ENCODE measurements at places on chromosomes 3 and 15.

- no peak for DNase-seq
Observed at GRCh38 chr3:158912621-158913020, 110.8 kb downstream of the MFSD1 start.

DNA sequence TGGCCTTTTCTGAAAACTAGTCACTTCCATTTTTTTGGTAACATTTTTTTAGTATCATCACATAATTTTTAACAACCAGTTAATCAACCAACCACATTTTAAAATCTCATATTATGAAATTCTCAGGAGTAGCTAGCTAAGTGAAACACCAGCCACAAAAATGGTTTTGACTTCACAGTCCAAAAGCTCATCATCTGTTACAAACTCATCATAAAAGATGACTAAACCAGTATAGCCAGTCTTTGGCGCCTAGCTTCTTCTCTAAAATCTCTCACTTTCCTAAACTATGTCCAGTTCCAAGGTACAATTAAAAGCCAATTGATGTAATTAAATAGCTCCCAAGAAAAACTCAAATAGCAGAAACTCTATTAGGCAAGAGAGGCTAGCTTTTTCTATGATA, 88.2 kb upstream of the ZNF385D start:
- no peak for DNase-seq

GRCh38 chr15:75669191-75669878, 21.6 kb downstream of the SNX33 start:
- DNase-seq, result no peak

DNA sequence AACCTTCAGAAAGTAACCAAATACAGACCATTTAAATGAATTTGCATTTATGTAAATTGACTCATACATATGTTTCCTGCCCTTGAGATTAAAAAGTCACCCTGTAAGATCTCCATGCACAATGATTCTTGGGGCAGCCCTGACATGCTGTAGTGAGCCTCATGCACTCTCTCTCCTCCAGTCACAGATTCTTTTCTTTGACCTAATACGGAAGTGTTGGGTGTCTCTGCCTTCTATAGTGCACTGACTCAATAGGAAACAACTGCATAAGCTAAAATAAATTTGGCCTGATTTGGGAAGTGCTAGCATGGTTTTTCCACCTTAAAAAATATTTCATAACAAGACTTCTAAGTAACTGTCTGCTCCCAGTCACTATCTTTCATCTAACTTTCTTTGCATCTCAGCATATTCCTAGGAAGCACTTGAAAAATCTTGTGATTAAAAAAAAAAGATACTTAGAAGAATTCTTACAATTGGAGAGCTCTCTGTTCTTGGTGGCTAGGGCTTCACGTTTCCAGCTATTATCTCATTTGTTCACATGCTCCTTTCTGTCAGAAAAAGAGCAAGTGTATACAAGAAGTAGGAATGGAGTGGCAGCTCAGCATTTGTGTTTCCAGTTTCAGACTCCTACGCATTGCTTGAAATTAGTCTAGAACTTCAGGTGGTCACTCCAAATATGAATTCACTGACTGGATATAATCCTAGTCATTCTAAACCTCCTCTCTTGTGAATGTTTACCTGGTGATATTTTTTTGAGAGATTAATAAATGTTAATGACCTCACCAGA, 207.9 kb upstream of the COL8A1 start:
- no peak for DNase-seq
